Stimulated activated CD4-positive, alpha-beta T cell treated with anti-CD3 and anti-CD28 coated beads, Interleukin-1b, Interleukin-23, amount 100 ng/mL, for 1 hour (primary cell): ENCODE measurements at places on chromosomes 7 and 10.

GRCh38 chr10:112027731-112028280 is 155.8 kb downstream of the GPAM start:
- no peak for DNase-seq

GRCh38 chr7:130153211-130153908 is 51.8 kb downstream of the TMEM209 start:
- DNase-seq, result no peak

- DNase-seq, result no peak
Observed at GRCh38 chr7:137545059-137545716, 201.7 kb upstream of the PTN start.

- no peak for DNase-seq
Observed at GRCh38 chr7:6078548-6078947, 47.4 kb downstream of the ANKRD61 start.

DNA sequence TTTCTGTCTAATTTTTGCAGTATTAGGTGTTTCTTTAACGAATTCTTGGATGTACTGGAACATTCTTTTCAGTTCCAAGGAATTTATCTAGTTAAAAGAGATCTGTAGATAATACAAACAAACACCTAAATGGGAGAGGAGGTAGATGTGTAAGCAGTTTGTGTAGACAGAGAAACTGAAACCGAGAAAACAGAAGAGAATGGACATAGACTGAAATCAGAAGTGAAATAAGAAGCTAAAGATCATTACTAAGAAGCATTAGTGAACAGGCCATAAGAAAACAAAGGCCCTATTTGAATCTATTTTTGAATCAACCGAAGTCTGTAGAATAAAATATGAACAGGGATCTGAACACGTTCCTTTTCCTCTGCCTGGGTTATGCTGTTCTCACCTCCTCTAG is 26.5 kb upstream of the TMEM229A start:
- no peak for DNase-seq

DNA sequence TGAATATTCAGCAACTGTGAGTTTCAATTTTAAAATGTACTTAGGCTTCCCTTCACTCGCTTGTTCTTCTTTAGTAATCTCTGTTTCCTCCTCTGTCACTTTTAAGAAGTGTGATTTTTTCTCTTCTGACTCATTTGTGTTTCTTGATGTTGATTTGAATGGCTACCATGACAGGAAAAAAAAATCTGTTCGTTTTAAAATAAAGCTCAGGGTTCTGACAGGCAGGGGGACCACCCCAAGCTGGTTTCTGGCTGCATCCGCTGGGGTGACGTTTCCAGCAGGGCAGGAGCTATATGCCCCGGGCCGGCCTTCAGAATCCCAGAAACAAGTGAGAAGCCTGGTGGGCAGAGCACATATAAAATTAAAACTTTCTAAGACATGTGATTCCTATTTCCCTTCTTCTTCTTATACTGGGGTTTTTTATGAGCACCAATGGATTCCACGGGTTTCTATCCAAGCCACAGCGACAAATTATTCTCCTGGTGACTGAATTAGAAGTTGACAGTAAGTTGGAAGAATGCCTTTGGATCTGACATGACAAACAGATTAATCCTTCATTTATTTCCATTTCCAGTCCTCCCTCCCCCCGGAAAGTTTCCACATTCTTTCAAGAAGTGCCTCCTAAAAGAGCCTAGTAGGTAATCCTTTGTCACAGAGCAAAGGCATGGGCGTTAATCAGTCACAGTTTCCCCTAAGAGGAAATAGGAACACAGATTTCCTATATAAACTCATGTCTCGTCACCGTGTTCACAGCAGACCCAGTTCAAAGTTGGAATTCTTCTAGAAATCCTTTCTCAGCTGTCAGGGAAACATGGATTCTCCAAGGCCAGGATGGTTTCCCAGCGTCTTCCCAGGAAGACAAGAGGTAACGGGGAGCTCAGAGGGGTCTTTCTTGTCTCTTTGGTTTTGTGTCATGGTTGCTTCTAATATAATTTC is 79.9 kb downstream of the PTPRE start:
- DNase-seq, result no peak
